ENCODE measurements at places on chromosomes 7 and 10.
A peak's percentile ranks its signal among the peaks of the same experiment; 100 is the strongest.

- no peak for DNase-seq
Observed at GRCh38 chr7:91656541-91657482, 223.7 kb downstream of the MTERF1 start.

DNA sequence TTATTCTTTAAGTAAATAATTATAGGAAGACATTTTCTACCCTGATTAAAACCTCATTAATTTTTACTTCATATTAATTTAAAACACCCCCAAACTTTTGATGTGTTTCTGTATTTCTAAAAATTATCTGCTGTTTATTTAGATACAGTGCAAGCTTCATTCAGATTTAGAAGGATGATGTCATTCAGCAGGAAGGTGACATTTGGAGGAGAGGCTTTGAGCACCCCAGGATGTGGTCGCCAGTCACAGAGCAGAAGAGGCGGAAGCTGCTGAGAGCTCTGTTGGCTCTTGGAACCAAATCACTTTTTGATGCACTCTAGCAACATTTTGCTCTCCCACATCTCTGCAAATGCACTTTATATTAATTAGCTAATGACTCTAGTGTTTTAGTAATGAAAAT is 233.9 kb upstream of the CACNA2D1 start:
- DNase-seq: no peak

- DNase-seq: no peak
Observed at GRCh38 chr10:5047912-5048628, 44.4 kb upstream of the AKR1C2 start.

- DNase-seq: no peak
Observed at GRCh38 chr7:13352677-13353076, 636.8 kb downstream of the ETV1 start.

GRCh38 chr10:113479346-113480080 is 73.3 kb upstream of the HABP2 start:
- DNase-seq: no peak

- DNase-seq: peak; percentile 42
Observed at GRCh38 chr7:83271212-83272099, 108.8 kb upstream of the PCLO start.

DNA sequence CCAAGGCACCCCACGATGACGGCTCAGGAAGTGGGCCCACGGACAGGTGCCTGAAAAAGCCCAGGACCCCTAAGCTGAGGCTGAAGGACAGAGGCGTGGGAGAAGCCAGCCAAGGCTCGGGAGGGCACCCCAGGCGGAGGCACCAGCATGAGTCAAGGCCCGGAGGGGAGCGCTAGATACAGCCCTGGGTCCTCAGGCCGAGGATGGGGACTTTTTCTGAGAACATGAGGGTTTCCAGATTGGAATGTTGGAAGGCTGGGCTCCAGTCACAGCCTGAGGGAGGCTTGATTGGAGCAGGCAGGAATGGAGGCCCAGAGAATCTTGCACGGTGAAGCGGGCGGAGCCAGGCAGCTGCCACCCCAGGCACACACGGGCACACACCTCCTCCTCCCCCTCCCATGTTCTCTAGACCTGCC is 19.0 kb upstream of the ELFN1 start:
- no peak for DNase-seq

- DNase-seq: no peak
Observed at GRCh38 chr10:110615057-110615747, 28.9 kb upstream of the RBM20 start.

- DNase-seq: no peak
Observed at GRCh38 chr7:18574235-18574540, 78.6 kb downstream of the HDAC9 start.

- DNase-seq: no peak
Observed at GRCh38 chr10:109191341-109191740, 732.0 kb downstream of the XPNPEP1 start.

- no peak for DNase-seq
Observed at GRCh38 chr7:179948-180694, 12.2 kb upstream of the FAM20C start.

- no peak for DNase-seq
Observed at GRCh38 chr7:137990251-137990941, 11.5 kb downstream of the CREB3L2 start.

GRCh38 chr10:5502571-5503476 is 3.5 kb upstream of the CALML5 start:
- DNase-seq: no peak

DNA sequence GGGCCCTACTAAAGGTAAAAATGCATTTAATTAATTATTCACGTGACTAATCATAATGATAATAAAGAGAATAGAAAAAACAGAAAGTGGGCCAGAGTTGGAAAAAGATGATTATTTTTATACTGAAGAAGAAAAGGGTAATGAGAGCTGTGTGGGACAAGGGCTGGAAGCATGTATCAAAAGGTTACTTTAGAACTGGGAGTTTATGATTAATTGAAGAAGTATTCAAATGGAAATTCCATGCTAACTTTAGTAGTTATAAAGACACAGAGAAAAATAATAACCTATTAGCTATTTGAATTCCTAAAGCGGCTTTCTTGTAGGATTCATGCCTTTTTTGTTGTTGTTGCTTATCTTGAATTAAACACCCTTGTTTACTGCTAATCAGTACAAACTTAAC is 49.9 kb downstream of the MKX start:
- DNase-seq: no peak

DNA sequence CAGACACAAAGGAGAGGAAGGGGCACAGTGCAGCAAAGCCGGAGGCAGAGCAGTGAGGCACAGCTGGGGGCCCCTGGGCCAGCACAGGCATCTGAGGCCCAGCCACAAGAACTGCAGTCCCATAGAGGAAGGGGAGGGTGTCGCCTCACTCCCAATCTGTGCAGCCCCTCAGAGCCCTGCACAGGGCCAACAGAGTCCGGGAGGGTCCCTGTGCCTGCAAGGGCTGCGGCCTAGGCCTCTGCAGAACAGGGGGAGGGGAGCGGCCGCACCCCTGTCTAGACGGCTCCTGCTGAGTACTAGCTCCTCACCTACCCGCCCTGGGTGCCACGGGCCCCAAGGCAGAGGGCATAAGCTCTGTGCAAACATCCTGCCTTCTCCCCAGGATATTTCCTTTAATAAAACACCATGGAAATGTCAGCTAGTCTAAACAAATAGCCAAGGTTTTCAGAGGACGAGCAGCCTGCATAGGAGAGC is 32.4 kb upstream of the RET start:
- no peak for DNase-seq

GRCh38 chr7:118580743-118581382 is 356.4 kb downstream of the ANKRD7 start:
- DNase-seq: no peak
